ENCODE measurements at places on chromosomes 13 and 19.
A peak's percentile ranks its signal among the peaks of the same experiment; 100 is the strongest.

- DNase-seq: no peak
Observed at GRCh38 chr19:13303381-13304129, 153.3 kb downstream of the IER2 start.

GRCh38 chr13:110907951-110908898 lies 6.6 kb downstream of the ANKRD10 start:
- DNase-seq: no peak

DNA sequence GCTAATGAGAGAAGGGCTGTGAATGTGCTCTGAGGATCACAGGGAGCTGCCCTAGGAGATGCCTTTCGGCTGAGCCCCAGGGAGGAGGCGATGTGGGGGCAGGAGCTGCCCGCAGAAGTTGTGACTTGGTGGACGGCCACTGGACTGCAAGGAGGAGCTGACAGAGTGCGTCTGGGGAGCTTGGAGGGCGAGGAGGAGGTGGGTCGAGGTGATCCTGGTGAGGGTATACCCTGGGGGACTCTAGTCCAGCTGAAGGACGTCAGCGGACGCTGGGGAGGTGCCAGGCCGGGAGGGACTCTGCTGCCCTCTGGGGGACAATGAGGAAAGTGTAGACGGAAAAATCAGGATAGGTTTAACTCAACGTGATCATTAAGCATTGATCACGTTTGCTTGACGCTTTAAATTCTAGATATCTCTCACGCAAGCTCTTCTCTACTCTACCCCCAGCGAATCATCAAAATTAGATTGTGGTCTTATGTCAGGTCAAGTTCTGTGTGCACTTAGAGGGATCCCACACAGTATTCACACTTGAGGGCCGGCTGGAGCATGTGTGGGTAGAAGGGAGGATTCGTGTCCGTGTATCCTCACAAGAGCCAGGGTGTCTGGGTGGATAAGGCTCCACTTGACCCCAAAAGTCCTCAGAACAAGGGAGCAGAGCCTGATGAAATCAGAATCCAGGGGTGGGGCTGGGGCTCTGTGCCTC lies 3.3 kb upstream of the CEACAM7 start:
- DNase-seq: no peak

DNA sequence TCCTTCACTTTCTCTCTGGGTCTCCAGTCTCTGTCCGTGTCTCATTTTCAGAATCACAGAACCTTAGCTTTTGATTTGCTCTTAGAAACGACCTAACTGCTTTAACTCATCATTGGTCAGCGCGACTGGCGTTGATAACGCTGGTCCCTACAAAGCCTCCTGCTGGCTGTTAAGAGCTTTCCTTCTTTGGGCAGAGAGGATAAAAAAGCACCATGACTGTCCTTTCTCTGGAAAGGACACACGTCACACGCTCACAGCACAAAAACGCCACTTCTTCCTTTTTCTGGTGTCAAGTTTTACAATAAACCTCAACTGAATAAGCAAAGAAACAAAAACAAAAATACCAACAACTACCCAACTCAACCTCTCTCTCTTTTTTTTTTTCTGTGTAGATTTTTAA lies 1.7 kb upstream of the KLK12 start:
- no peak for DNase-seq

- DNase-seq: no peak
Observed at GRCh38 chr13:27851096-27851850, 59.0 kb downstream of the GSX1 start.

DNA sequence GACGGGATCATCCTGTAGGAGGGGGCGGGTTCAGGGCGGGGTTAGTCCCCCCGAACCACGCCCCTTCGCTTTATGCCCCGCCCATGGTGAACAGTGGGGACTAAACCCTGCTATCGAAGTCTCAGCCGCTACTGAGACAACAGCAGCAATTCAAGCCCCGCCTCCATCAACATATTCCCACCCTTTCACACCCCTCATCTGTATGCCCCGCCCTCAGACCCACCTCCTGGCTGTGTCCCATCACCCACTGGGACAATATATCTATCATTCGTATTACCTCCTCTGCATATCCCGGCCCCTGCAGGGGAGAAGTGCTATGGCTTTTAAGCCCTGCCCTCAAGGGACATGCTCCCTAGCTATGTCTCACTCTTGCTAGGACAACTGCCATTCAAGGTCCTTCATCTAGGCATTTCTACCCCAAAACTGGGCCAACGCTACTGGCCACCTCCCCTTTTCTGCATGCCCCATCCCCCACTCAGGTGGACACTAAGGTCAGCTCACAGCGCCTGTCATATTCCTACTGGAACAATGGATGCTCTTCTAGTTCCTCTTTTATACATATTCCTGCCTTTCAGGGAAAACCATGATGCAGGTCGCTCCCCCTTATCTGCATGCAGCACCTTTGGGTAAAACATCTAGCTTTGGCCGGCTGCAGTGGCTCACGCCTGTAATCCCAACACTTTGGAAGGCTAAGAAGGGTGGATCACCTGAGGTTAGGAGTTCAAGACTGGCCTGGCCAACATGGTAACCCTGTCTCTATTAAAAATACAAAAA lies 11.9 kb downstream of the LRFN1 start:
- no peak for DNase-seq

DNA sequence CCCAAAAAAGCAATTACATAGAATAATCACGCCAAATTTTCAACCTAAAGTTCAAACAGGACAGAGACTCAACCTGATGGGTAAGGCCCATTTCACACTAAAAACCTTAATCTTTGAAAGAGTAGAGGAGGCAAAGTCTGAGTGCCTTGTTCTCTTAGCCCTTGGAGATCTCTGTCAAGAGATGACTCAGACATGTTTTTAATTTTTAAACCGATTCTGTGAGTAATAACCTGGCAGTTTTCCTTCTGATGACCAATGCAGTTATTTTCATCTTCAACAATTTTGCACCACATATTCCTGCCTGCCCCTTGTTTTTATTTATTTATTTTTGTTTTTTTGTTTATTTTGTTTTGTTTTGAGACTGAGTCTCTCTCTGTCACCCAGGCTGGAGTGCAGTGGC lies 11.5 kb upstream of the TNFSF9 start:
- no peak for DNase-seq

DNA sequence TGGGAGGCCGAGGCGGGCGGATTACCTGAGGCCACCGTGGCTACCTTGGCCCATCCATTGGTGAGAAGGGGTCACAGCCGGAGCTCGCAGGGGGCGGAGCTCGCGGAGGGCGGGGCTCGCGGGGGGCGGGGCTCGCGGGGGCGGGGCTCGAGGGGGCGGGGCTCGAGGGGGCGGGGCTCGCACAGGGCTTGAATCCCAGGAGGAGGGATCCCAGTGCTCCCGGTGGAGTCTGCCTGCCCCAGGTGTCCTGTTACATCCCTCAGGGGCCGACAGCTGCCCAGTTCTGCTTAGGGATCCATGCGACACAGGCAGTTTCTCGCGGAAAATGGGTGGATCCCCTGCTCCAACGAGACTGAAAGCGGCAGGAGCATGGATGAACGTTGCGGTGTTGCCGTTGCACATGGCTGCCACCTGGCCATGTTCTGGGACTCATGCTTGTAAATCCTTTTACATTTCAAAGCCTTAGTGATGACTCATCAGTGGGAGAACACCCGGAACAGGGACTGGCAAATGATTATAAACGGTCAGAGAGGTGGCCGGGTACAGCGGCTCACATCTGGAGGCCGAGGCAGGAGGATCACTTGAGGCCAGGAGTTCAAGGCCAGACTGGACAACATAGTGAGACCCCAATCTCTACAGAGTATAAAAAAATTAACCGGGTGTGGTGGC lies 25.1 kb downstream of the TMPRSS9 start:
- no peak for DNase-seq

DNA sequence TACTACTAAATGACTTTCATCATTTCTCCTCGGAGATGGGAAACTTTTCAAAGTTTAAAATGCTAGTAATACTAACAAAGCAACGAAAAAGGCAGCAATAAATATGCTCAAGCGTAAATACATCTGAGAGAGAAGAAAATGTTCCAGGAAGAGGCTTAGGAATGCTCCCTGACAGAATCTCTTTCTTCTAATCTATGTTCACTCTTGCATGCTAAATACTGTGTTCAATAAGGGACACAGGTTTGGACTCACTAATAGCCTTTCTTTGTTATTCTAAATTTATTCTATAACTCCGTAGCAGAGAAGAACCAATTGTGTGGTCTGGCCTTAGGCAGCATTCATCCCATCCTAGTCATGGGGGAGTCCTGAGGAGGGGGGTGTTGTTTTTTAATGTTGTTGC lies 823.0 kb downstream of the PCDH9 start:
- no peak for DNase-seq

GRCh38 chr13:66558506-66558905 lies 671.6 kb downstream of the PCDH9 start:
- DNase-seq: no peak

- no peak for DNase-seq
Observed at GRCh38 chr13:108044954-108045353, 170.4 kb downstream of the LIG4 start.

- DNase-seq: no peak
Observed at GRCh38 chr13:103487841-103488240, 421.6 kb upstream of the SLC10A2 start.

GRCh38 chr19:34320277-34320676 lies 44.7 kb upstream of the GPI start:
- DNase-seq: no peak

DNA sequence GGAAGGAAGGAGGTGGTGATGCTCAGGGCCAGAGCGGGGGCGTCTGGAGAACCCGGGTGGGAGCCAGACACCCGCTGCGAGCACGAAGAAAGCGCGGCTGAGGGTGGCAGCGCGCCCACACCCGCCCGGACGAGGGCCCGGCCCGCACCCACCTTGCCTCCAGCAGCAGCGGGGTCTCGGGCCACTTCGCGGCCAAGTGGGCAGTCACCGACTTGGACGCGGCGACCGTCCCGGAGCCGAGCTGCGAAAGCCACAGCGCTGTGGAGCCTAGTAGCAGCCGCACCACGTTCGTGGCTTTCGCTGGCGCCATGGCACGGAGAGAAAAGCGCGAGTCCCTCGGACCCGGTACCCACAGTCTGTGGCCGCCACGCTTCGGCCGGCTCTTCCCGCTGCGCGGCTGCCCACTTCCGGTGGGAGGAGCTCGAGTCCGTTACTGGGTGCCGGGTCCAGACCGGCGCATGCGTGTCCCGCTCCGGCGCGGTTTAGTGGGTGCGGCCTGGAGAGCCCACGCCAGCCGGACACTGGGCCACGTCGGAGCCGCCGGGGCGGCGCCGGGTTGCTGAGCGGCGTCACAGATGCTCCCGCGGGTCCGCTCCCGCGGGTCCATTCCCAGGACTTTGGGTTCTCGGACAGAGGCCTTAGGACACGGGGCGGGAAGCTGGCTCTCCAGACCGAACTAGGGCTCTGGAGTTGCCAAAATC lies at the start of gene UGGT2:
Gene UGGT2, minus strand, starts transcription at position 399 of the 701 bp plus-strand sequence. Its CDS starts 89 bp downstream, at position 310.
- DNase-seq: peak; percentile 18

- no peak for DNase-seq
Observed at GRCh38 chr19:51760697-51761356, at the start of gene FPR2. TSS of gene FPR2 (plus strand) at chr19:51761180. CDS start at chr19:51768659, 7,479 bp downstream.

GRCh38 chr13:108987517-108987916 lies 358.1 kb downstream of the MYO16 start:
- DNase-seq: no peak

DNA sequence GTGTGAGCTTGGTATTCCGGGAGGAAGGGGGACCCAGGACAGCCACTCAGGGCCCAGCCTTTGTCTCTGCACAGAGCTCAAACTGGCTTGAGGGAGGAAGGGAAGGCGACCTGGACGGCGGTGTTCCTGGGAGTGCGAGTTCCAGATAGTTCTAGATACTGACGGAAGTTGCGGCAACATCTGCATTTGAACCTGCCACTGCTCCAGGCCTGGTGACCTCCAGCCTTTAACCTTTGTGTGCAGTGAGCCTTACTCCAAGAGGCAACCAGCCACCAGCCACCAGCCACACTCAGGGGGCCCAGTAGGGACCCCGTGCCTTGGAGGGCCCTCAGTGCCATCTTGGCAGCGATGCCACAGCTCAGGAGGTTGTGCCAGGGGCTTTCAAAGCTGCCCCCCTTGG lies 15.5 kb upstream of the ZBTB7A start:
- DNase-seq: no peak

DNA sequence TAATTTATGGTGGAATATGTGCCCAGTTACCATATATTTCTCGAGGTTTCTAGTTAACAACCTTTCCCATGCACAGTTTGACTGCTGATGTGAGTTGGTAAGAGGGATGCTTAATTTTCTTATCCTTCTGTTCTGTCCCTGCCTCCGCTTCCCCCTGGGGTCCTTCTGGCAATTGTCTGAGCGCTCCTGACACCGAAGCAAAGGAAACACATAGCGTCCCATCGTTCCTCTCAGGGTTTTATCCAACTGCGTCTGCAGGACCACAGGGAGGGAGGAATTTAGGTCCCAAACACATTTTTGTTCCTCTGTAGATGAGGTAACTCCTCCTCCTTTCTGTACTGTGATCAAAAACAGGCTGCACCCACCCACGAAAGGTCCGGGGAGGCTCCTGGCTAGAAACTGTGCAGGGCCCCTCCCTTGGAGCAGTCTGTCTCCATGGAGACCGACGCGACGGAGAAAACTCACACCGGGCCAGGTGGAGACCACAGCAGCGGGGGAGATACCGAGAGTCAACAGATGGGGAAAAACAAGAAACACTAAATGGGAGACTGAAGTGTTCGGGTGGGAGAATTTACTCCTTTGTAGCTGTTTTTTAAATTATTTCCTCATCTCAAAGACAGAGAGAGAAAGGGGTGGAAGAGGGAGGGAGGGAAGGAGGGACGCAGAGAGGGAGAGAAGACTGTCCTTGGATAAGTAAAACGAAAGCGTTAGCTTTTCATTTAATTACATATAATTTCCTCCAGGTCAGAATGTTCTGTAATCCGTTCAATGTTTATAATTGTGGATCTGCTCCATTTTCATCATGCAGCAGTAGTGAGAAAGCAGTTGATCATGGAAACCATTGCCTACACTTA lies 191.8 kb upstream of the NBEA start:
- no peak for DNase-seq

DNA sequence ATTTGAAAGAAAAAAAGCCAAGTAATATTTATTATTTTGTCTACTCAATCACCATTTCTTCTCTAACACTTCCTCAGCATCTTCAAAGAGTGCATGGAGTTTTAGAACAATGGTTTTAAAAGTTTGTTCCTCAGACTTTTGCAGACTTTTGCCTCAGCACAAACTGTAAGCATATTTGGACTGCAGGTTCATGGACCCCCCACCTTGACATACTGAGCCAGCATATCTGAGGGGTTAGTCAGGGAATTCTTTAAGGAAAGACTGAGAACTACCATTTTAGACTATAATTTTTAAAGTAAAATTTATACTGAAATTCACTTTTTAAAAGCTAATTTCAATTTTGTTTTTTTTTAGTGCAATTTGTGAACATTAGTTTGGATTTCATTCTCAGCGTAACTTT lies 1676.8 kb upstream of the PCDH20 start:
- no peak for DNase-seq

DNA sequence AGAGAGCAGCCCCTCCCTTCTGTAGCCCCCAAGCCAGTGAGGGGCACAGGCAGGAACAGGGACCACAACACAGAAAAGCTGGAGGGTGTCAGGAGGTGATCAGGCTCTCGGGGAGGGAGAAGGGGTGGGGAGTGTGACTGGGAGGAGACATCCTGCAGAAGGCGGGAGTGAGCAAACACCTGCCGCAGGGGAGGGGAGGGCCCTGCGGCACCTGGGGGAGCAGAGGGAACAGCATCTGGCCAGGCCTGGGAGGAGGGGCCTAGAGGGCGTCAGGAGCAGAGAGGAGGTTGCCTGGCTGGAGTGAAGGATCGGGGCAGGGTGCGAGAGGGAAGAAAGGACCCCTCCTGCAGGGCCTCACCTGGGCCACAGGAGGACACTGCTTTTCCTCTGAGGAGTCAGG lies 4.2 kb downstream of the KLK3 start:
- no peak for DNase-seq

GRCh38 chr19:411723-412355 lies 2.9 kb upstream of the C2CD4C start:
- no peak for DNase-seq

Measured in thymus (tissue), 14 donors.